ENCODE measurements at places on chromosomes 13 and 19.

GRCh38 chr13:93745884-93746283, 519.3 kb downstream of the GPC6 start:
- no peak for DNase-seq

DNA sequence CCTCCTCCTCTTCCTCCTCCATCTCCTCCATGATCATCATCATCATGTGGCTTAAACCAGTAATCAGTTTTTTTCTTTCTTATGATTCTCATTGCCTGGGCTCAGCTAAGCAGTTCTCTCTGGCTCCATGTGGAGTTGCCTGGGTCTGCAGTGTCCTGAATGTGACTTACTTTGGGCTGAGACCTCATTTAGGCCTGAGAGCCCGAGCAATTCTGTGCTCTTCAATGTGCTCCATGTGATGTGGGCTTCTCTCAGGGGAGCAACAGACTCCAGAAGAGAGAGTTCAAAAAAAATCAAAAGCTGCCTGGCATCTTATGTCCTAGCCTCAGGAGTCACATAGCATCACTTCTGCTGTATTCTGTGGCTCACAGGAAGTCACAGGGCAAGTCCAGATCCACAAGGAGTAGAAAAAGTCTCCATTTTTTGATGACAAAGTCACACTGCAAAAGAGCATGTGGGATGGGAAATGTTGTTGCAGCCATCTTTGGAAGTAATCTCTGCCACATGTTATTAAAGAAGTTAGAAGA, 128.7 kb downstream of the MAB21L1 start:
- peak; percentile 8 for DNase-seq

- DNase-seq = peak; percentile 100
Measured at GRCh38 chr19:3868770-3869456, at the start of gene ZFR2. Gene ZFR2, minus strand, starts transcription at chr19:3869038. Its CDS starts 21 bp downstream, at chr19:3869017.

GRCh38 chr13:30906411-30907051, 460 bp downstream of the MEDAG start:
- DNase-seq = no peak

- DNase-seq = no peak
Measured at GRCh38 chr19:10412257-10412977, 7.9 kb upstream of the PDE4A start.

GRCh38 chr19:12866416-12867119, 14.7 kb downstream of the DNASE2 start:
- DNase-seq = no peak

DNA sequence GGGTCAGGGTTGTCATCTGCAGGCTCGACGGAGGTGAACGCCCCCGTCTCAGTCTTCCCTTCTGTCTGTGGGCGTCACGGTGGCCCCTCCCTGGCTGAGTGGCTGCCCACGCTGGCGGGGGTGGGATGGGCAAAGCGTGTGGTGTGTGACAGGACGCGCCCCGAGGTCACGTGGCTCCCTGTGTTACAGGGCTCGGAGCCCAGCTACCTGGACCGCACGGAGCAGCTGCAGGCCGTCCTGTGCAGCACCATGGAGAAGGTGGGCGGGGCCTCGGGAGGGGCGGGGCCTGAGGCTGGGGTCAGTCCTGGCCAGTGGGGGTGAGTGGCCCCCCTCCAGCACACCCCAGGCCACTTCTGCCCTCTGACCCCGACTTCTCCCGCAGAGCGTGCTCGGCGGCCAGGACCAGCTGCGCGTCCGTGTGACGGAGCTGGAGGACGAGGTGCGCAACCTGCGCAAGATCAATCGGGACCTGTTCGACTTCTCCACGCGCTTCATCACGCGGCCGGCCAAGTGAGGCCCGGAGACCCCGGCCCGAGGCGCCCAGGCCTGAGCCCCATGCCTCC, 6.3 kb upstream of the GRIN3B start:
- no peak for DNase-seq

DNA sequence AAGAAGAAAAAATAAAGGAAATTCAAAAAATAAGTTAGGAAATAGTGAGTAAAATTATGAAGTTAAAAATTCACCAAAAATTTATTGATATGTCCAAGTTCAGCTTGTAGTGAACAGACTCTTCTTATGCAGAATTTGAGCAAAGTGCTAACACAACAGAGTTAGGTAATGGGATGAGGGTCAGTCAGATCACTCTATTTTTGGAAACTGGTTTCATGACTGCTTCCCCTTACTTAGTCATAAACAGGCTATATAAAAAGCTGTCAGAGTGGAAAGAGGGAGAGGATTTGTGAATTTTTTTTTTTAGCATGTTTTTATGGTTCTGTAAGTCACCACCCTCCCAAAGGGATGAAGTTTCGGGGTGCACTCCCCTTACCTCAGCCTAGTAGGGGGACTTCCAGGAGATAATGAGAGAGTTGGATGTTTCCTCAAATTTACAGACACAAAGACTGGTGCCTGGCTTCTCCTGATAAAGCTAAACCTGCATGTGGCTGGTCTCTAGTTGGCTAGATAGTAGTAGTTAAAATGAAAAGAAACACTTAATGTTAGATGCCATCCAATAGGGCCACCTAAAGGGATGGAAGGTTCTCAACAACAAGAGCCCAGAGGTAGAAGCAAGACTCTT, 4.5 kb downstream of the CPB2 start:
- DNase-seq = no peak

DNA sequence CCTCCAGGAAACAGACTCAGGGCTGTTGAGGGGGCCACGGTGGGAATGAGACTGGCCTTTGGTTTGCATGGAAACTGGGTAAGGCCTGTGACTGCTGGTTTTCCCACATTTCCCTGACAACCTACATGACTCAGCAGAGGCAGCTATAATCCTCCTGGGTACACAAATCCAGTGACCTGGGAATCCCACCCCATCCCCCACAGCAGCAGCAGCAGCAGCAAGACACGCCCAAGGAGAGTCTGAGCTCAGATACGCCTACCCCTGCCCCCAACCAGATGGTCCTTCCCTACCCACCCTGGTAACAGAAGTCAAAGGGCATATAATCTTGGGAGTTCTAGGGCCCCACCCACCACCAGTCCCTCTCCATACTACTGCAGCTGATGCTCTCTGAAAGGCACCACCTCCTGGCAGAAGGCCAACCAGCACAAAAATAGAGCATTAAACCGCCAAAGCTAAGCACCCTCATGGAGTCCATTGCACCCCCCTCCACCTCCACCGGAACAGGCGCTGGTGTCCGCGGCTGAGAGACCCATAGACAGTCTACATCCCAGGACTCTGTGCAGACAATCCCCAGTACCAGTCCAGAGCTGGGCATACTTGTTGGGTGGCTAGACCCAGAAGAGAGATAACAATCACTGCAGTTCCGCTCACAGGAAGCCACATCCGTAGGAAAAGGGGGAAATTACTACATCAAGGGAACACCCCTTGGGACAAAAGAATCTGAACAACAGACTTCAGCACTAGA, 237.2 kb upstream of the SPRY2 start:
- DNase-seq = no peak

GRCh38 chr13:30818323-30818960, 83.1 kb downstream of the ALOX5AP start:
- no peak for DNase-seq

GRCh38 chr13:48009284-48009683, 8.2 kb upstream of the SUCLA2 start:
- DNase-seq = no peak

- no peak for DNase-seq
Measured at GRCh38 chr19:32917616-32917996, 48.0 kb upstream of the SLC7A9 start.

DNA sequence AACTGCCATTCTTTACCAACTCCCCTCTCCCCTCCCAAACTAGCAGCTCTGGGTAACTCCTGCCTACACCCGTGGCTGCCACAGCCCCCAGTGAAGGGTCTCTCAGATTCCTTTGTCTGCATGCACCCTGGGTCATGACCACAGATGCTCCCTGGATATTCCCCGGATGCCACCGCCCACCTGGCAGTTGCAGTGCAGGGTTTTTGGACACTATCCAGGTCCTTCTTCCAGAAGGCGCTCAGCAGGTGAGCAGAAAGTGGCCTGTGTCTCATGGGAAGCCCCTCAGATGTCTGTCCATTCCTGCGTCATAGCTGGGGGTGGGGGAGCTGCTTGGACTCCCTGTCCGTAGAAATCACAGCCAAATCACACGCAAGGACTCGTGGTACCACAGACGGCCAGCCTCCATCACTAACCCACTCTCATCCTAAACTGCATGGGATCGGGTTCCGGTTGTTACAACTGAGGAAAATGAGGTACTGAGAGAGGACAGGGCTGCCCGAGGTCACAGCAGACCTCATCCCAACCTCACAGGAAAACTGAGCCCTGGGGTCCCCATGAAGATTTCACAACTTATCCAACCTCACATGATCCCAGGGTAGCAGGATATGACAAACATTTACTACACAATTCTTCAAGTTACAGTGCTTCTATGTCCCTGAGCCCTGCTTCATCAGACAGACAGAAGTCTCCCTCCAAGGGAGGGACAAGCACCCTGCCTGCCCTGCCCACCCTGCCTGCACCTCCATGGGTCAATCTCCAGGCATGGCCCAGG, 38.6 kb downstream of the ELL start:
- DNase-seq = peak; percentile 34

- no peak for DNase-seq
Measured at GRCh38 chr13:76027131-76027530, 391.0 kb downstream of the LMO7 start.
